Stimulated activated CD4-positive, alpha-beta T cell treated with anti-CD3 and anti-CD28 coated beads, Interleukin-1b, Interleukin-23, amount 100 ng/mL, for 4 hours (primary cell): ENCODE measurements at places on chromosomes 4 and X.

DNA sequence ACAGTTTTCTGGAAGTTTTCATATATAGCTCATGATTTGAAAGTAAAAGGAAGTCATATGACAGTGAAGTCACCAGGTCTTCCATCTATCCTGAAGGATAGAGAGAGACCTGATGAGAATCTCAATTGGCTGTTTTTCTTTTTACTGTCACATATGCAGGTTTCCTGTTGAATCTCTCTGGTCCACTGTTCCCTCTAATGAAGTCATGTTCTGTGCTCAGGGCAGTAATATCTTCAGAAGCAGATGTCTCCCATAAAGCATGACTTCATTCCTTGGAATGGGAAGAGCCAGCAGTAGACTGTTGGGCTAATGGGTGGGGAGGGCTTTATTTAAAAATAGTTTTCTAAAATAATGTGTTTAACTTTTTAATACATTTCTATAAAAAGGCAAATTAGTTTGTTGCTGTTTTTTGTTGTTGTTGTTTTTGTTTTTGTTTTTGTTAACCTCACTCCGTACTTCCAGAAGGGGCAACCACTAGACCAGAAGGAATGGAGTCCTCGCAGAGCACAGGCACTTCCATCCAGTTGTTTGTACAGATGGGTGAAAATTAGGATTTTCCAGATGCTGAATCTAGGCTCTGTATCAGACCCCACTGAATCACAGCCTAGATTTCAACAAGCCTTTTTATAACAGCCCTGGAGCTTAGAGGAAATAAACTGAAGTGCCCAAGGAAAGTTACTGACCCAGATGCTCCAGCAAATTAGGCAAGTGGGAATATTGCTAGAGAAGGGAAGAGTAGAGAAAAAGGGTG is 54.2 kb downstream of the AWAT2 start:
- no peak for DNase-seq

GRCh38 chr4:83132065-83132464 is 17.5 kb upstream of the PLAC8 start:
- DNase-seq: no peak

DNA sequence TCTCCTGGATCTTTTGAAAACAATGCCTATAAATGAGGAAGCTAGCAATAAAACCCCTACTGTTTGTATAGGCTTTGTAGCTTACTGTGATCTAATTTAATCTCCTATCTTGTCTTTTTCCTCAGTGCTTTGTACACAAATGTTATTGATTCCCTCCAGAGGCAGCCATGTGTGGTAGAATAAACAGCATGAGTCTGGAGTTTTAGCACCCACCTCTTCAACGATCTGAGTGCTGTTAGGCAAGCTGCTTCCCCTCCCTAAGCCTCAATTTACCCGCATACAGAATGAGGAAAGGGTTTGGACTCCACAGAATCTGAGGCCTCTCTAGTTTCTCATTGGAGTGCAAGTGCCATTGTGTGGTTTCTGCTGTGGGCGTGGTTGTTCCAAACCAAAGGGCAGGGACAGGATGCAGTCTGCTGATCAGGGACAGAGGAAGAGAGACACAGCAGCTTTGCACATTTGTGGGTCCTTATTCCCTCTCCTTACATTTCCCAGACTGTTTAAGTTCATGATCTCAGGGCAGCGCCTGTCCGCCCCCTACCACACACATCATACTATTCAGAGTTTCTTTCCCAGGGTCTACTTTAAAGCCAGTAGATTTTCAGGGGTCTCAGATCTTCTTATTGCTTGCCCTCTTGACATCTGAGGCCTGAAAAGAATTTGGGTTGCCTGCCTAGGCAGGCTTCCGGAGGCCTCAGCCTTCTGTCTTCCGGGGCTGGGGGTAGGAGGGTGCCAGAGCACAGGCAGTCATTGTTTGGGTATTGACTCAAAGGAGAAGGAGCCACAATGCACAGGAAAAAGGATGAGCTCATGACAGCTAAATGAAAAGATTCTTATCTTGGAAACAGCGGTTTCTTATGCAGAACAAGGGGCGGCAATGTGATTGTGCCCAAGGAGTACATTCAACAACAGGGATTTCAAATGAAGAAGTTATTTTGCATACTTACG is 114.9 kb upstream of the TEX13D start:
- DNase-seq: peak; percentile 18

DNA sequence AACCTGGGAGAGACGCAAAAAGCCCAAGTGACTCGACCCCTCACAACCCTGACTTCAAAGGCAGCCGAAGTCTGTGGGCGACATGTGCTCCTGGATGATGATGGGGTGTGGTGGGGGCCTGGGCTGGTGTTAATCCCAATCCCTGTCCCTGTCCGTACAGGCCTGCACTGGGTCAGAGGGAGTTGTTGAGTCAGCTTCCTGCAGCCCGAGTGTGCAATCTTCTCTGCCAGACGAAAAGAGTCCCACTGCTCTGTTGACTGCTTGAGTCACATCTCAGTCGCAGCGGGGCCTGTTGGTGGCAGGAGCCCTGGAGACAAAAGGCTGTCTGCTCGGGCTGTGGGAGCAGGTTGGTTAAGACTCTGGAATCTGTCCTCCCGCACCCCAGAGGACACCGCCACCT is 10.3 kb downstream of the FAM3A start:
- no peak for DNase-seq

DNA sequence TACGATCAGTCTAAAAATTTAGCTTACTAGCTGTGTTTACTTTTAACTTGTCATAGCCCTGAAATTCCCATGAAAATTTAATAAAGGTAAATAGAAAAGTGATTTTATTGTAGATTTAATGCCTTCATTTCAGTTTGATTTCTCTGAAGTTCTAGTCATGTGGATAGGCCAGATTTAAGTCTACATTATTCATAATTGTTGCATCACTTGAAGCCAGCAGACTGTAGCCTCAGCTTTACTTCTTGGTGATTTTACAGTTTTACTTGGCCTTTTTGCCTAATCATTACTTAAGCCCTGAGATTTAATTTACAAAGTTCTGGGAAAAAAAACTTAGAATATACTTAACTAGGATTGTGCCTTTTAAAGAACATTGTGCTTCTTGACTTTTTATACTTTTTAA is 73.5 kb upstream of the FHDC1 start:
- DNase-seq: no peak

GRCh38 chrX:68881911-68882310 is 53.1 kb downstream of the EFNB1 start:
- no peak for DNase-seq

DNA sequence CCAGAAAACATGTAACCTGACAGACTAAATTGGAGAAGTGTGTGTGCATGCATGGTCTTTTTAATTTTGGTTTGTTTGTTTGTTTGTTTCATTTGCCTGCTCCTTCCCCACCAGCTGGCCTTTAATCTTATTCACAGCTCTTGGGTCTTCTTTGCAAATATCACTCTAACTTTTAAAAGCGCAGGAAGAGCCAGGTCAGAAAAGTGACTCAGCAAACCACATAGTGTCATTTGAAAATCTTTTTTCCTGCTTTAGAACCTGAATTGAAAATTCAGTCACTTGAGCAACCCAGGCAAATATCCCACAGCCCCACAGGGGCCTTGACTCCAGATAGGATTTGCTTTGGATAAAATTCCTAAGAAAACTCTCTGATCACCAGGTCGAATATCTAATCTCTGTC is 4.6 kb downstream of the TMEM255A start:
- no peak for DNase-seq

DNA sequence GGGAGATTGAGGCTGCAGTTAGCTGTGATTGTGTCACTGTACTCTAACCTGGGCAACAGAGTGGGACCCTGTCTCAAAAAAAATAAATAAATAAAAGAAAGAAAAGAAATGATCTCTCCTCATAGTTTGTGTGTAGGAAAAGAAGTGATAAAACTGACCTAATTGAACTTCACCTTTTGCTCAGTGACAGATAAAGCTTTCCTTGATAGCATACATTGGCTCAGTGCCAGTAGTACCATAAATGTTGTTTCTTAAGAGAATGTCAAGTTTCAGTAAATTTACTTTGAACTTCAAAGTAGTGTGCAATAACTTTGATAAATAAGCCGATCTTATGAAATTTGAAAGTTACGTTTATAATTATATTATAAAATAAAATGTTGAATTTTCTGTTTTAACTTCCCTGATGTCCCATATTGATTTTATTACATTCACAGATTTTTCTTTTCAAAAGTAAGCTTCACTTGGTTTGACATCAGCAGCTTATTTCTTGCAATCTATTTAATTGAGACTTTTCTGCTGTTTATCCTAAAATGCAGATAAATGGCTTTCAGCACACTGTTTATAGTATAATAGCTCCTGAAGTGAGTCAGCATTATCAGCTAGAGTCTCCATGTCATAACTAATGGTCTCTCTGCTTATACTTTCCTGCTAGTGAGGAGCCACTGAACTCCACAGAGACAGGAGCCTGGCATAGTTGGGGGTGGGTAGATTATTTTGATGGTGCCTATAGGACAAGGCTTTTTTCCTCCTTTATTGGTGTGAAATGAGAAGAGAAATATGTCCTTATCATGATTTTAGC is 330.1 kb downstream of the BMPR1B start:
- no peak for DNase-seq

DNA sequence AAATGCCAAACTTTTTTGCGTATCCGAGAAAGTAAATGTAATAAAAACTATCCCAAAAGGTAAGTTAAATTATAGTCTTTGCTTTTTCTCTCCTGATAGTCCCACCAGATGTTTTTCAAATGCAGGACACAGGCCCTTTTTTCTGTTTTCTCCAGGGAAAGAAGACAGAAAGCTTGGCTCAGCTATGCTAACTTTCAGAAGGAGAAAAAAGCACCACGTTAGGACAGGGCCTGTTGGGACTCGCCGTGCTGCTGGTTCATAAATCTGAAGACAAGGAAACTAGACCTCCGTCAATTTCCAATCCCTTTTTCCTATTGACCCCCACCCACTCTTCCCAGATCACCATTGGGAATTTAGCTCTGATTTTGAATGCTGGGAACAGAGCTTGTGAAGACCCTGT is 220.9 kb upstream of the SFRP2 start:
- no peak for DNase-seq

DNA sequence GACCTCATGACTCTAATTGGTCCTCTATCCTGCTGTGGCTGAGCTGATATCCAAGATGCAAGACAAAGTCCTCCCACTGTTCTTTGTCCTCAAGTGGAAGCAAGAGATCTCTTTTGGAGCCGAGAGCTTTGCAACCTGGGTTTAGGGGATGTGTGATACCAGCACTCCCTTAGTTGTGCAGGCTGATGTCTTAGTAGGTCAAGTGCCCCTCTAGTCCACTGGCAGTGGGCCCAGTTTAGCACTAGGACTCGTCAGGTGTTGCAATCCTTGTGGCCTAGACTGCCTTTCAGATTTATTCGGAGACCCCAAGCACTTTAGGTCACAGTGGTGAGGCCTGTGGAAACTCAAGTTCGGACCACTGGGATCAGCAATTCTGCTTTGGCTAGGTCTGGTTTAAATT is 64.0 kb downstream of the GPRASP3 start:
- DNase-seq: no peak

DNA sequence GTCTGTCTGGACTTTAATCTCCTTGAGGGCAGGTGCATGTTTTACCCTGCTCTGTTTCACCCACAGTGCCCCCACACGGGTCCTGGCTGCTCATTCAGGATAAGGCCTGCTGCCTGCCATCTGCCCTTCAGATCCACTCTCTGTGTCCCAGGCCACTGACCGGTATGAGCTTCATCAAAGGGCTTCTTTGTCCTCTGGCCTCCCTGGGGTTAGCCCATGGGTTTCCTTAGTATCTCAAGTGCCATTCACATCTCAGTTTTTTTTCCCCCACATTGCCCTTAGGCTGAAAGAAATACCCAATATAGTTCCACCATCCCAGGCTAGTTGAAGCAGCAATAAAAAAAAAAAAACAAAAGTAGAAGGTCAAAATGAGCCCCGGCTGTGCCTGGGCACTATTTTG is 9.3 kb downstream of the CD99L2 start:
- DNase-seq: no peak

DNA sequence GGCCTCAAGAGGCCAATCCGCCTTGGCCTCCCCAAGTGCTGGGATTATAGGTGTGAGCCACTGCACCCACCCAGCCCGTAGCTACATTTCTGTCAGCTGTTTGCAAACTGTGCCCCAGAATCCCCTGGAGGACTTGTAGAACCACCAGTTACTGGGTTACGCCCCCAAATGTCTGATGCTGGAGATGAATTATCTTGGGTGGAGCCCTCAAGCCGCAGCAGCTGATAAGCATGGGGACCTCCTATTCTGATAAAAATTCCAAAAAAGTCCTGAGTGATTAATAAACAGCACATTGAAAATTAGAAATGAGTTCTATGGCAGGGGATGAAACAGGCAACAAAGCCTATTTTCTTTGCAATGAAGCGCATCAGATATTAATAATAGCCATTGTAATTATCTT is 105.0 kb downstream of the PTTG2 start:
- DNase-seq: no peak

DNA sequence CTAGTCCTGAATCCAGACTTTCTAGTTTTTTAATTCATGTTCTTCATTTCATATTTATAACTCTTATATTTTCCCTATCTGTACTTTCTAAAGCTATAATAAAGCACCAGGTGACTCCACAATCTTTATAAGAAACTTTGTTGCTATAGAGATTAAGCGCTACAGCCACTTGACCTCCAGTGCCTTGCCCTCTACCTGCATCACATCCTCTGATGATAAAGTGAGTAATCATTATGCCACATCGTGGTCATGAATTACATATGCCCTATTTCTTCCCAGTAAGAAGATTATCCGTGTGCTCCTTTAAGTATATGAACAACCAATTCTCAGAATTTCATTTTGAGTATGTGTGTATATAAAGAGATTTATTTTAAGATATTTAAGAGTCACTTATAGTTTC is 6.8 kb upstream of the DYNLT3 start:
- DNase-seq: no peak

DNA sequence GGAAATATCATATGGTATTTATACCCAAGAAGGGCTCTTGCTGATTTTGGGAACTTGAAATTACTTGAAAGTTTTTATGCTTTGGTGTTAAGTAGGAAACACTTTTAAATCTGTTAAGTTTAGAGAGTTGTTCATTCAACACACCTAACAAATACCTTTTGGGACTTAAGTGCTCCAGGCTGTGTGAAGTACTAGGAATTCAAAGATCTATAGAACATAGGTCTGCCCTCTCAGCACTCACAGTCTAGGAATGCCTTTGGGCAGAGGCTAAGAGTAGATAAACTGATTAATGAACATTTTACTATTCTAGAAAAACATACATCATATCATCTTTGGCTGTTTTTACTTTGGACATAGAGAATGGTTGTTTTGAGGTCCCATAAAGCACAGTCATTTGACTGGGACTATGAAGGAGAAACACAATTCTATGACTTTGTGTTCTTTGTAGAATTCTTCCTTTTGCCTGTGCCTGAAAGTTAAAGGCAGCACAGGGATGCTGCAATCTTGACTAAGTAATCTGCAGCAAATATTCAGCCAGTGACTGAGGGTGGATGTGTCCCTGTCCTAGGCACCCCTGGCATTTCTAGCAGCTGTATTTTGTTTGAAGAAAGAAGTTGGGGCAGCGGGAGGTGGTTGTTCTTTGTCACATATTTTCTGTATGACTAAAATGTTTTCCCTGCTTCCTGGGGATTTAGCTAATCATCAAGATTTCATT is 8.3 kb downstream of the BMP3 start:
- no peak for DNase-seq

DNA sequence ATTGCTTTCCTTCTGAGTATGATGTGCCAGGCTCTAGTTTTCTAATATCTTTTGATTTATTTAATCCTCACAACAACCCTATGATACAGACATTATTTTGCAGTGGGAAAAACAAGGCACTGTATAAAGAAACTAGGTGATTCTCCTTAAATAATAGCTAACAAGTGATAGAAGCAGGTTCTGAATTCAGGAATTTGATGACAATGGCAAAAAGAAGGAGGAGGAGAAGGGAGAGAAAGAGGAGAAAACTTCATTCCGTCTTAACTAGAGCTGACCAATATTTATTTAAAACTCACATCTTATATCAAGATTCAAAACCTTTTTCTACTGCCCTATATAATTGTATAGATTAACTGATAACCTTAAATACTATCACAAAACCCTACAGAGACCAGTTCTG is 1477.1 kb upstream of the PCDH7 start:
- DNase-seq: no peak
